Fibroblast of the aortic adventitia (primary cell): ENCODE measurements at places on chromosomes 11 and 22. TPM values are rescaled to one million over a fixed set of nuclear protein-coding genes. Genes with fewer than 3 reads are reported as not detected.

Gene KREMEN1
- total RNA-seq, result 2.5 and 5.7 TPM in 2 replicates

Gene ZNF214
- total RNA-seq, result 2.9 and 5.2 TPM in 2 replicates

Gene PDGFB
- 0.09 and 0.57 TPM in 2 replicates for total RNA-seq

Gene CREB3L1
- total RNA-seq, result 31.6 and 37.5 TPM in 2 replicates

Gene SHANK3
- 0.90 and 0.98 TPM in 2 replicates for total RNA-seq

Gene NFAM1
- not detected in 2 replicates for total RNA-seq

DNA sequence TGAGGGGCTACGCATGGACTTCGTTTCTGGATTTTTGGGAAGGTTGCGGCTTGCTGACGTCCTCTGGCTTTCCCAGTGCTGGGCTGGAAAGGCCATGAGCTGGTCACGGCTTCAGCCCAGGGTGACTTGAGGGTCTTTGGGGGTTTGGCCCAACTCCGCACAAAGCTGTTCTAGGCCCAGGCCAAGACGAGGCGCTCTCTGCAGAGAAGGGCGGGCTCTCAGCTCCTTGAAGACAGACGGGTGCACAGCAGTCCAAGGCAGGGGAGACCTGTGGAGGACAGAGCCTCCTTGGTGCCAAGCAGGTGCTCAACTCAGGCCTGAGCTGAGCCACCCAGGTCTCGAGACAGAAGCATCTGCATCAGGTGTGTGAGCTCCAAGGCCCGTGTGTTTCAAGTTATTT lies 1003.7 kb downstream of the BRD1 start:
- DNase-seq, result no peak

DNA sequence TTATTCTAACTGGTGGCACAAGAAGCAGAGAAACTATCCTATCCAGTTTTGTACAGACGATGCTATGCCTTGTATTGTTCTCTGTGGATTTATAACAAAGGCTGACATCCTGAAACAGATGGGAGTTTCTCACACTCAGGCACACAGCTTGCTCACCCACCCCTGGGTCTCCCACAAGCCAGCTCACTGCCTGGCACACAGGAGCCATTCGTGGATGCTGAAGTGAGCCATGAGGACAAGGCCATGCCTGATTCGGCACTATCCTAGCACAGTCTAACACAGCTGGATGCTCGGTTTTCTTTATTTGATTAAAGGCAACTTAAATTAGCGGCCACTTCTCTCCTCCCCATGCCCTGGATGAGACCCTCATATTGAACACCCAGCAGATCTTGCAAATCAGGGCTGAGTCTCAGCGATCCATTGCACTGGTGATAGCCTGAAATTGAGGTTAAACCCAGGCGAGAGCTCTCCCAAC lies 25.7 kb upstream of the TMPRSS4 start:
- no peak for DNase-seq

GRCh38 chr22:45515676-45516075 lies 13.0 kb downstream of the FBLN1 start:
- no peak for DNase-seq

DNA sequence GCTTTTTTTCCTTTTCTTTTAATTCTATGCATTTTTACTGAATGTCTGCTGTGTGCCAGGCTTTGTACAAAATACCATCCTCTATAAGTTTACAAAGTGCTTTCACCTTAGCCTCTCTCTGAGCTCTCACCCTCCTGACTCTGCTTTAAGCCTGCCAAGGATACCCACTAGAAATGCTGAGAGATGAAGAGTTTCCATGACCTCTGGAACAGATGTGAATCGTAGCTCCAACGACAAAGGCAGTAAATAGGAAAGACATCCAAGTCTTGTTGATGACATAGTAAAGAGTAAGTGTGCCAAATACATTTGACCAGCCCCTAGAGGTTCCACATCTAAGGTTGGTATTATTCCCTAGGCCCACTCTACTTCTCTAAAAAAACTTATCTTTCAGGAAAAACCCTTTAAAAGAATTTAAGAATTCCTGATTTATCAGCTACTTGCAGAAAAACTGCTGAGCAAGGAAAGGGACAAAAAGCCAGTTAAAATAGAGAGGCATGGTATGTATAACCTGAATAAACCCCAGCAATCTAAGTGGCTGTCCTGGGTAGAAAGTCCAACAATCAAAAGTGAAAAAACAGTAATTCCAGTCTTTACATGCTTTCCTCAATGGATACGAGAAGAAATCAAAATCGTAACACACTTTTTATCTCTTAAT lies 45.4 kb downstream of the GAB2 start:
- peak; percentile 48 for DNase-seq

DNA sequence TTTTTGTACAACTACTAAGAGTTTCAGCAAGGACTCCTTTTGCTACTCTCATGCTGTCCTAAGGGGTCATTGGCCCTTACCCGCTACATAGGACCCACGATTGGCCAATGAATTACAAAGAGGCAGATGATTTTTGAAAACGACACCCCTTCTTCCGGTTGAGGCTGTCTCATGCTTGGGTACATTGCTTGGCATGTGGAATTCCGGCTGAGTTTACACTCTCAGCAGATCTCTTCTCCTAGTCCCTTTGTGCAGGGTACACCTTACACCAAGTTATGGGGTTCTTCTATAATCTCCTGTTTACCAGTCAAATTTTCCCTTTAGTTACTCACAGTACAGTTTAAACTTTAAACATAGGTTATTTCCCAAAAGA lies 52.1 kb downstream of the SLC17A6 start:
- no peak for DNase-seq

DNA sequence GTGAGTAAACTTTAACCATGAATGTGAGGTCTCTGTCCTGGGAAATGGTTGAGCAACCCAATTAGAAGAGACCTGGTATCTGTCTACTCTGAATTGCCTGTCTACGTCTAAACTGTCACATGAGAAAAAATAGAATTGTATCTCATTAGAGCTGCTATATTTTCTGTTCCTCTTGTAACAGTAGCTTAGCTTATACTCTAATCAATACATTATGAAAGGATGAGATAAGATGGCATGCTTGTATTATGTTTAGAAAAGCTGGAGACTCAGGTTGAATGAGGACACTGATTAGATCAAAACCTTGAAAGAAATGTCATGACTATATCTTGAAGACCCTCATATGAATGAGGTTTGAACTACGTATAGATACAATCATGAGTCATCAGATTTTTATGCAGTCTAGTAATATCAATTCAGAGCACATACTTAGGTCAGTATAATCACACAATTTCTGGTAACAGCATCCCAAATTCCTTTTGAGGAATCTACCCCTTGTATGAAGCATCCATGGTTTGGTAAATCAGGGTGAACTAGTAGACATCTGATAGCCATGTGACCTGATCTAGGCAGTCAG lies 561.5 kb upstream of the CHORDC1 start:
- DNase-seq, result no peak

DNA sequence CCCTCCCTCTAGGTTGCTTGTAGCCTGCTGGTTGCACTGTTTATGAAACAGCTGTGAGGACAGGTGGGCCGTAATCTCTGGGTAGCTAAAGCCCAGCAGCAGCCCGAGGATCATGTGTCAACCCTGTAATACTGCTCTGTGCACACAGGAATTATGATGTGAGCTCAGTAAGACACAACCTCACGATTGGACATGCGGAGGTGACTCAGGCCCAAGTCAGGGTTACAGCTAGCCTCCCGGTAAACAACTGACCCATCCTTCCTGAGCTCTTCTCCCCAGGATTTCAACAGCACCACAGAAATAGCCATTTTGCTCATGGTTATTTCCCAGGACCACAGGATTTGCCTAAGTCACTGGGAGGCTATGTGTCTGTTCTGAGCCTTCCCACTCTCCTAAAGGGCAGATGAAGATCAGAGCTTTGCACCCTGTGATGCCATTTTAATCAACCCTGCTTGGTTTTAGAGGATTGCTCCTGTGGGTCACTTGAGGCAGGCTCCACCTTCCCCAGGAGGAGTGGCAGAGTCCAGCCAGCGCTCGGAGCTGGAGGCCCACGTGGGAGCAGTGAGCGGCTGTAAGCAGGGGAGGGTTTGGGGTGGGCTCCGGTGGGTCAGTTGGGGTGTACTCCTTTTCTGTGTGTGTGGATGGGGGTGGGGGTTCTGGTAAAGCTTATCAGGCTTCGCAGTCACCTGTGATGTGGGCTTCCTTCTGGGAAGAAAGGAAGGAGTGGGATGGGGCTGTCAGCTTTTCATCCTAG lies at the start of gene AMPD3:
Gene AMPD3, plus strand, starts transcription at position 387 of the 754 bp plus-strand sequence. CDS start 6,256 bp downstream, outside the sequence.
- peak; percentile 70 for DNase-seq

DNA sequence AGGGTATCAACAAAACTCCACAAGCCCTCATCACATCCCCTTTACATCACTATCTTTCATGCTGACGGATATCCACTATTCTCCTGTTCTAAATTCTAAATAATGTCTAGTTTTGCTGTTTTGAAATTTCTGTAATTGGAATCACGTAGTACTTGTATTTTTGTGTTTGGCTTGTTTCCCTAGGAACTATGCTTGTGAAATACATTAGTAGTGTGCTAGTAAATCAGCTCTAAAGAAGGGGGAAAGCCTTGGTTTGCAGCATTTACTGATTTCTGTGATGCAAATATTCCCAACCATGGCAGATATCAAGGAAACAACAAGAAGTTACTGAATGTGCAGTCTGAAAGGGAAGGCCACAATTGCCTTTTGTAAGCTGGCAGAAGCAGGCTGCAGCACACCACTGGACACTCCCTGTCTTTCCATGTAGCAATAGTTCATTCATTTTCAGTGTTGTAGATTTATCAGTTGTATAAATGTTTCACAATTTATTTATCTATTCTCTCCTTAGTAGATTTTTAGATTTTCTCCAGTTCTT lies 4.7 kb upstream of the FOLH1 start:
- no peak for DNase-seq

DNA sequence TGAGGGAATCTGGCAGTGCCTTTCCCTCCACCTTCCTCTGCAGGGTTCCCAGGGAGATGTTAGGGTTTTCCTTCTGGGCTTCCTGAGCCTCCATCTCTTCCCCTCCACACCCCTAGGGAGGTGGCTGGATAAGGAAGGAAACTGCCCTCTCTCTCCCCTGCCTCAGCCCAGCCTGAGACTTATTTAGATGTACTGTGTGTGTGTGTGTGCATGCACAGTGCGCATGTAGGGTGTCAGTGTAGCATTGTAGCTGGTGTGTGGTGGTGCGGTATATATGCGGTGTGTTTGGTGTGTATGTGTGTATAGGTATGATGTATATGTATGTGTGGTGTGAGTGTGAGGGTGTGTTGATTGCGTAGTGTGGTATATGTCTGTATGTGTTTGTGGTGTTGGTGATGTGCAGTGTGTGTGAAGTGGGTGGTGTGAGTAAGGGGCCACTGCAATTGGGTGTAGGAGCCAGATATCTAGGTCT lies 1.5 kb downstream of the FXYD6 start:
- DNase-seq, result no peak

GRCh38 chr11:74283580-74284180 lies 27.8 kb downstream of the P4HA3 start:
- no peak for DNase-seq

DNA sequence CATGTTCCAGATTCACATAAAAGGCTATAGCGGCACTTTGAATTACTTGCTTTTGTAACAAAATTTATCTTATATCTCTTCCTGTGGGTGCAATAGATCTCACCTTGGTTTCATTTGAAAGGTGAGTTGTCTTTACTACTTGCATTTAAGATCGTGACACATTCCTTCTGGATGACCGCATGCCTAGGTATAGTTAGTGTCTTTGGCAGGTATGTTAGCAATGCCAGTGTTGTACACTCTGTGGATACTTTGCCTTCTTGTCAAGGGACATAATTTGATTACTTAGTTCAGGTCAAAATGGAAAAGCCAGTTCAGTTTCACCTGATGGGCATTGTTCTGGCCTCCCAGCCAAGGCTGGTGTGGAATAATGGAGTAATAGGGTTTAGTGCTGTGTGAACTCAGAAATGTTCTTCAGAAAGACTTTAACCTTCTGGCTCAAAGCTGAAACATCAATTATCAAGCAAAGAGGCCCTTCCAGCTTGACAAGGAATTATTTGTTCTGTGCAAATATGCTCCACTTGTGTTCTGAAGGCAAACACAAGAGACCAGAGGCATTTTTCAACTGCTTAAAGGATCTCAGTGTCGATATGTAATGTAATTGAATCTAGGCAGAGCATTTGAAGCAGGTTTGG lies 64.6 kb downstream of the AMOTL1 start:
- no peak for DNase-seq

GRCh38 chr11:102121329-102121728 lies 11.1 kb downstream of the YAP1 start:
- peak; percentile 30 for DNase-seq

DNA sequence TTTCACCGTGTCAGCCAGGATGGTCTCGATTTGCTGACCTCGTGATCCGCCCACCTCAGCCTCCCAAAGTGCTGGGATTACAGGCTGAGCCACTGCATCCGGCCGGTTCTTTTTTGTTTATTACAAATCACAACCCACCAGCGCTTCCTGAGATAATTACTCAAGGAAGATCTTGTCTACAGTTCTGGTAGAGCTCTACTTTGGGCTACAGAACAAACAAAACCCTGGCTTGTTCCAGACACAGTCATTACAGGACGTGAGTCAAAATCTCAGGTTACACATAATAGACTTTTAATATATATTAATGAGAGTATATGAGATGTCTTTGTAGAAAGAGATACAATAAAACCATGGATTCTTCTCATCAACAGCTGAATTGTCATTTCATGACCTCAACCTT lies 42.8 kb upstream of the NUP50 start:
- DNase-seq, result no peak

DNA sequence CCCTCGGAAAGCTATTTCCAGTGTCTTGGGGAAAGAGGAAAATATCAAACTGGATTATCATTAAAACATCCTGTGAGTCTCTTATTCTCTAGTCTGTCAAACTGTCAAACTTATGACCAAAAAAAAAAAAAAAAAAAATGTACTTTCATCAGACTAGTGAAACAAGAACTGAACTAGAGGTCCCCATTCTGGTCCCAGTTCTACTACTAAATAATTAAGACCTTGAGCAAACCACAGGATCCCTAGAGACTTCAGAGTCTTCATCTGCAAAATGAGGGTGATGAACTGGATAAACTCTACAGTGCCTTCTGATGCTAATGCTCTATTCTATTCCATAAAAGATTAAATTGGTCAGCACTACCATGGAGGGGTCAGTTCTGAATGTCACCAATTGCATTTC lies 105.8 kb downstream of the SERGEF start:
- no peak for DNase-seq

DNA sequence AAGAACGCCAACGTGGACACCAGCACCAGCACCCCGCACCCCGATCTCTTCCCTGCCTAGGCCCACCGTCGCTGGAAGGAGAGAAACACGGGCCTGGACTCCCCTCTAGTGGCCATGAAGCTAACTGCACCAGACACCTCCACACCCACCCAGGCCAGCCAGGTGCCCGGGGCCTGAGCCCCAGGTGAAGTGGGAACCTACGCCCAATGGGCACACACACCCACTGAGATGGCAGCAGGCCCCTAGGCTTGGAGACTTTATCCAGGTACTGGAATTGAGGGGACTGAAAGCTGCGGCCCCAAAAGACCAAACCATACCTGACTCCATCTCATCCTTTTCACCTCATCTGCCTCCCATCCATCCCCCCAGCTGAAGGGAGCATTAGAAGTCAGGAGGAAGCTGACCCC lies 81.0 kb downstream of the BUD13 start:
- peak; percentile 26 for DNase-seq

GRCh38 chr11:69013009-69013951 lies at the start of gene MRGPRF:
MRGPRF (minus strand) TSS chr11:69013246; CDS start chr11:69009901, 3,345 bp downstream.
- peak; percentile 92 for DNase-seq

DNA sequence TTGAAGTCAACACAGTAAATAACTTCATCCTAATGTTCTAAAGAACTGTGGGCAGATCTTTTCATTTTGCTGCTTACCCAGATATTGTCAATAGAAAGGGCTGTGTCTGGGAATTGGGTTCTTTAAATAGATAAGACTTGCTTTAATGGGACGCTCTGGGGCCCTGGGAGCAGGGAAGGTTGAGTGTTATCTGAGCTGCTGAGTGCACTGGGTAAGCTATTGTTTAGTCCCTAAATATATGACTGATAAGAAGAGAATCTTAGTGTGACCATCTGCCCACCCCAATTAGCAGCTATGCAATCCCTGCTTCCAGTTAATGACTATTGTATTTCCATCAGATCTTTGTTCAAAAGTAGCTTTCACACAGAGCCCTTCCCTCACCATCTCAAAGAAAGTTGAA lies 44.4 kb downstream of the ARHGAP42 start:
- no peak for DNase-seq
